ENCODE measurements at places on chromosomes 3 and 15.

GRCh38 chr3:30681649-30682211, 75.3 kb downstream of the TGFBR2 start:
- no peak for DNase-seq
- no peaks in the 10 kb centered on the region for H3K27me3 ChIP-seq
- peaks cover 27% of the 10 kb centered on the region for H3K36me3 ChIP-seq
- peak overlapping the region; percentile 87 for H3K27ac ChIP-seq
- H3K4me3 ChIP-seq = peak overlapping the region; percentile 87

DNA sequence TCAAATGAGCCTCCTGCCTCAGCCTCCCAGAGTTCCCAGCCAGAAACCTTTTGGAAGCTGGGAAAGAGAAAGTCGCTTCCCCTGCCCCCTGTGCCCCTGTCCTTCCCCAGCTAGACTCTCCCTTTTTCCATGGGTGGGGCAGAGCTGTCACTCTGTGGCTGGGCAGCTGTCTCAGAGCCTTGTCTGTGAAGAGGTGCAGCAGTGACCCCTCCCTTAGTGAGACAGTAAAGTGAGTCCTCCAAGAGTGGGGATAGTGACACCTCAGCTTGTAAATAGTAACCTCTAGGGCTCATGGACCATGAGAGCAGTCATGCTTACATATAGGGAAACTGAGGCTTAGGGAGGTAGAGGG, 76.3 kb downstream of the SMAD6 start:
- no peaks in the 10 kb centered on the region for H3K27me3 ChIP-seq
- no peak overlapping the region for H3K27ac ChIP-seq
- H3K4me3 ChIP-seq = no peak overlapping the region
- no peaks in the 10 kb centered on the region for H3K4me1 ChIP-seq
- no peak for DNase-seq

DNA sequence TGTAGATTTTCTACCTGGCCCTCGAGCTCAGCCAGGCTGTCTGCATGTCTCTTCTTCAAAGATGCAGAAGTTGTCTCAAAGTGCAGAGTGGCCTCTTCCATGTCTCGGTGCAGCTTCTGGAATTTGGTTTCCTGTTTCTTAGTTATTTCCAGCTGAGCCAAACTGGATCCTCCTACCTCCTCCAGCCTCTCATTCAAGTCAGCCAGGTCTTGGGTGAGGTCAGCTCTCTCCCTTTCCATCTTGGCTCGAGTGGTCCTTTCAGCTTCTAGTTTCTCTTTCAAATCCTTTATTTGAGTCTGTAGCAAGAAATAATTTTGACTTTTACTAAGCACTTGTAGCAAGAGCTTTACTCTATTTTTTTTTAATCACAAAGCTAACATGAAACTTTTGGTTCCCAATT, 81.8 kb downstream of the MYH15 start:
- DNase-seq = no peak
- no peak overlapping the region for H3K4me3 ChIP-seq
- no peak overlapping the region for H3K27ac ChIP-seq

- H3K27me3 ChIP-seq = no peaks in the 10 kb centered on the region
- no peak for DNase-seq
- no peaks in the 10 kb centered on the region for H3K4me1 ChIP-seq
- no peak overlapping the region for H3K4me3 ChIP-seq
Measured at GRCh38 chr15:67190813-67191212, 63.6 kb downstream of the AAGAB start.

GRCh38 chr3:188662795-188663194, 508.8 kb downstream of the LPP start:
- H3K4me3 ChIP-seq = no peak overlapping the region
- H3K4me1 ChIP-seq = peaks cover 1% of the 10 kb centered on the region
- H3K27me3 ChIP-seq = no peaks in the 10 kb centered on the region
- no peak for DNase-seq
- no peaks in the 10 kb centered on the region for H3K36me3 ChIP-seq
- no peak overlapping the region for H3K27ac ChIP-seq

DNA sequence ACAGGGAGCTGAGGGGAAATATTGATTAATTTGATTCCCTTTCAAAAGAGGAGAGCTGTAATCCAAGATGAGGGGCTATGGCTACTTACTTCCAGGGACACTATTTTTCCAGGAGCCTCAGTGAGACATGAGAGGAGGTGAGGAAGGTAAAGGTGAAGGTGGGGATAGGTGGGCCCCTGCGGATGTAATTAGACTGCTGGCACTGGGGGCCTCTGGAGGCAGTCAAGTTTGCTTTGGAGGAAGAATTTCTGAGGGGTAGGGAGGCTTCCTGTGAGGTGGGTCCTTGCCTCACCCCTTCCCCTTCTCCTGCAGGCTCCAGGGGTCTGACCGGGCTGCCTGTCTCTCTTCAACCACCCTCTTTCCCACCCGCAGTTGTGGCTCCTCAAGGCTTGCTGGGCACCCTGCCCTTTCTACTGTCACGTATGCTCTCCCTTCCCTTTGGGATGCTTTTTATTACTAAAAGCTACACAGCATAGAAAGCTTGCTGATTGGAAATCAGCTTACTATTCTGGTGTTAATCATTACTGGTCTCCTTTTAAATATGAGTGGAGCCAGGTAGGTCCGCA, 22.5 kb downstream of the GASK1A start:
- DNase-seq = no peak
- H3K36me3 ChIP-seq = no peaks in the 10 kb centered on the region
- no peak overlapping the region for H3K4me3 ChIP-seq
- H3K27me3 ChIP-seq = no peaks in the 10 kb centered on the region

DNA sequence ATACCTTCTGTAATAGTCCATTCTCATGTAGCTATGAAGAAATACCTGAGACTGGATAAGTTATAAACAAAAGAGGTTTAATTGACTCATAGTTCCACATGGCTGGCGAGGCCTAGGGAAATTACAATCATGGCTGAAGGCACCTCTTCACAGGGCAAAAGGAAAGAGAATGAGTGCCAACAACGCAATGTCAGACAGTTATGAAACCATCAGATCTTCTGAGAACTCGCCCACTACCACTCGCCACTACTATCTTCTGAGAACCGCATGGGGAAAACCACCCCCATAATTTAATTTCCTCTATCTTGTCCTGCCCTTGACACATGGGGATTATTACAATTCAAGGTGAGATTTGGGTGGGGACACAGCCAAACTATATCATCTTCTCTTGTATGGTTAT, 406.8 kb upstream of the CBLB start:
- DNase-seq = no peak
- peaks cover 7% of the 10 kb centered on the region for H3K4me1 ChIP-seq
- H3K36me3 ChIP-seq = no peaks in the 10 kb centered on the region
- H3K4me3 ChIP-seq = no peak overlapping the region

GRCh38 chr15:96285305-96285704, 45.2 kb upstream of the NR2F2 start:
- no peak for DNase-seq
- no peak overlapping the region for H3K27ac ChIP-seq
- H3K27me3 ChIP-seq = peaks cover 47% of the 10 kb centered on the region
- no peaks in the 10 kb centered on the region for H3K36me3 ChIP-seq
- H3K4me3 ChIP-seq = no peak overlapping the region

GRCh38 chr15:91308199-91308598, 208.1 kb downstream of the SV2B start:
- peak overlapping the region; percentile 20 for H3K4me3 ChIP-seq
- H3K4me1 ChIP-seq = peaks cover 73% of the 10 kb centered on the region
- H3K27ac ChIP-seq = peak overlapping the region; percentile 34
- no peak for DNase-seq

- peaks cover 77% of the 10 kb centered on the region for H3K4me1 ChIP-seq
- peak overlapping the region; percentile 58 for H3K27ac ChIP-seq
Measured at GRCh38 chr3:10253731-10254130, 5.5 kb downstream of the TATDN2 start.

GRCh38 chr15:64763021-64763420, 12.4 kb downstream of the RBPMS2 start:
- no peaks in the 10 kb centered on the region for H3K36me3 ChIP-seq
- H3K27ac ChIP-seq = no peak overlapping the region
- no peak overlapping the region for H3K4me3 ChIP-seq
- no peak for DNase-seq
- no peaks in the 10 kb centered on the region for H3K4me1 ChIP-seq

Data from naive thymus-derived CD8-positive, alpha-beta T cell (primary cell).